ENCODE measurements at places on chromosomes 1 and 21. TPM values are rescaled to one million over a fixed set of nuclear protein-coding genes. Genes with fewer than 3 reads are reported as not detected.

- peak; percentile 43 for DNase-seq
These were observed 192.0 kb downstream of the DHRS3 start for GRCh38 chr1:12426030-12426429.

The KRTAP11-1 gene
- not detected for total RNA-seq

DNA sequence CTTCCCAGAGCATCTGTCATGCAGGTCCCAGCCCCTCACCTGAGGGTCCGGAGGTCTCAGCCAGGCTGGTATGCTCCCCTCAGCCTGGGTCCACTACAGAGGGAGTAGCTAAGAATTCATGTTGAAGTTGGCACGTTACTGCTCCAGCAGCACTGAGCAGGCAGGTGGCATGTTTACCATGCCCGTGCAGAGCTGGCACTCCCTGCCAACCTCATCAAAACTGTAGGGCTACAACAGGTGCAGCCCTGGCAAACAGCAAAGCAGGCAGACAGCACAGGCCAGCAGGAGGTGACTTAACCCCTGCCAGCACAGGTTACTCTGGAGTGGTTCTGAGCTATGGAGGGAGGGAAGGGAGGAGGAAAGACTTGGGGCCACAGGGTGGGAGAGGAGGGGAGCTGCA is 46.4 kb downstream of the NUAK2 start:
- no peak for DNase-seq

The ERG gene
- not detected for total RNA-seq

- DNase-seq = no peak
These were observed 5.0 kb upstream of the RNF2 start for GRCh38 chr1:185040408-185040735.

GRCh38 chr21:46424621-46425020 is 34.1 kb upstream of the DIP2A start:
- DNase-seq = no peak

All from M059J (cell line).